NCI-H524 (cell line): ENCODE measurements at places on chromosomes 1 and 21.

DNA sequence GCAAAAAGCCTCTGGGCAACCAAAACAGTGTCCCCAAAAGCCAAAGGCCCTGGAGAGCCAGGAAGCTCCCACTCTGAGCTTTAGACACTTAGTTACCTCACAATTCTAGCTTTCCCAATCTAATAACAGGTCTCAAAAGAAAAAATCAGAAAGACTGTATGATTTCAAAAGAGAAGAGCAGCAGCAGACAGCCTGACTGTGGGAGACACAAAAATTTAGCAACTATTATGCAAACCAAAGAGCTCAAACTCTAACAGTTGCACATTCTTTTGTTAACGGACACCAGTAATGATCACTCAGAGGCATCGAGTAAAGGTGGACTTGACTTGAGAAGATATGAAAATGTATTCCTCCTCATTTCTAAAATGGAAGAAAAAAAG lies 160.1 kb downstream of the SLC45A1 start:
- DNase-seq, result no peak

DNA sequence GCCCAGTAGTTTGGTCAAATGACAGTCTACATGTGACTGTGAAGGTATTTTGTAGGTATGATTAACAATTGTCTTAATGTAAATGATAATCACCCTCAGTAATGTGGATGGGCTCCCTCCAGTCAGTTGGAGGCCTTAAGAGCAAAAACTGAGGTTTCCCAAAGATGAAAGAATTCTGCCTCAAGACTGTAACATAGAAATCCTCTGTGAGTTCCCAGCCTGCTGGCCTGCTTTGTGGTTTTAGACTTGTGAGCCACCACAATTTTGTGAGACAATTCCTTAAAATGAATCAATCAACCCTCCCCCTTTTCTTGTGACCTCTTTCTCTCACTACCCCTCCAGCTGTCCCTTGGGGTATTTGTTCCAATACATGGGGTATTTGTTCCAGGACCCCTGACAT lies 226.4 kb upstream of the DPYD start:
- DNase-seq, result no peak

DNA sequence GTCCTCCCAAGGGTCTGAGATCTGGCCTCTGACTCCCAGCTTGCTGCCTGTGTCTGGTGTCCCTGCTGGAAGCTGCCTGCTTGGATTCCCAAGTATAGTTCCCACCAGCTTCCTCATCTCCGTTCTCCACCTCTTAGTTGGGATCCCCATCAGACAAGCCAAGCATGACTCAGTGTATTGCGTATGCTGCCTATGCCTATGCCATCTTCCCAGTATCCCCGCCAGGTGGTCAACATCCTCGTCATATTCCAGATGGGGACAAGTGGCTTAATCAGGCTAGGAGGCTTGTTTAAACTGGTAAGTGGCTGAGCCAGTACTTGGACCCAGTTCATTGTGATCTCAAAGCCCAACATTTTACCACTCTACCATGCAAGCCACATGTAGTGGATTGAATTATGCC lies 204.4 kb downstream of the GRIK3 start:
- peak; percentile 96 for DNase-seq

- no peak for DNase-seq
Observed at GRCh38 chr1:157753611-157754010, 23.3 kb downstream of the FCRL2 start.

DNA sequence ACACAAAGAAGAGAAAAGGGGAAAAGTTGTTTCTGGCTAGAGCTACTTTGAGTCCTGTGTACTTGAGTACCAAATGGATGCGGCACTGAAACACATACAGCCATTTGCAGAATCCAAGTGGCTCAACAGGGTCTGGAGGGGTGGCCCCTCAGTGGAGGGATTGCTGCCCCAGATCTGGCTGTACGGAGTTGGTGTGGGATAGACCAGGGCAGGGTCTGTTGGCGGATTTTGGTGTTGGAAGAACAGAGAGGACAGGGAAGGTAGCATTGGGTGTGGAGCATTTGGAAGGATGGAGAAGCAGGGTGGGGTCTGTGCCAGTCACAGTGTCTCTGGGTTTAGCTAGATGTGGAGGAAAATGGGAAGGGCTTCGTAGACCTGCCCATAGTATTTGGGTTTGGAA lies 220.5 kb downstream of the CAMTA1 start:
- no peak for DNase-seq

- no peak for DNase-seq
Observed at GRCh38 chr21:39142972-39143371, 40.3 kb downstream of the PSMG1 start.

GRCh38 chr1:150235294-150235851 lies 539 bp downstream of the ANP32E start:
- DNase-seq, result peak; percentile 44

DNA sequence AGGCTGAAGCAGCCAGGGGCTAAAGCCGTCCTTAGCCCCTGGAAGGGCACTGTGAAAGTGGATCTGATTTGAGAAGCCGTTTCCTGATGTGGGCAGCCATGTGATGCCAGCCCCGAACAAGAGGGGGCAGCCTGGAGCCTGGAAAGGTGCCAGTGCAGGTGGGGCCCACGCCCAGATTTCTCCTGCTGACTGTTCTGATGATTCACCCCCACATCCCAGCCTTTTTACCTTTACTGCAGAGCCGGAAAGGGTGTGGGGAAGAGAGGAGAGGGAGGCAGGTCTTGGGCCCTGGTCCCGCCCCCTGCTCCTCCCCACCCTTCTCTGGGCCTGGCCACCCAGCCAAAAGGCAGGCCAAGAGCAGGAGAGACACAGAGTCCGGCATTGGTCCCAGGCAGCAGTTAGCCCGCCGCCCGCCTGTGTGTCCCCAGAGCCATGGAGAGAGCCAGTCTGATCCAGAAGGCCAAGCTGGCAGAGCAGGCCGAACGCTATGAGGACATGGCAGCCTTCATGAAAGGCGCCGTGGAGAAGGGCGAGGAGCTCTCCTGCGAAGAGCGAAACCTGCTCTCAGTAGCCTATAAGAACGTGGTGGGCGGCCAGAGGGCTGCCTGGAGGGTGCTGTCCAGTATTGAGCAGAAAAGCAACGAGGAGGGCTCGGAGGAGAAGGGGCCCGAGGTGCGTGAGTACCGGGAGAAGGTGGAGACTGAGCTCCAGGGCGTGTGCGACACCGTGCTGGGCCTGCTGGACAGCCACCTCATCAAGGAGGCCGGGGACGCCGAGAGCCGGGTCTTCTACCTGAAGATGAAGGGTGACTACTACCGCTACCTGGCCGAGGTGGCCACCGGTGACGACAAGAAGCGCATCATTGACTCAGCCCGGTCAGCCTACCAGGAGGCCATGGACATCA lies at the start of gene SFN:
Gene SFN, plus strand, starts transcription at position 369 of the 904 bp plus-strand sequence. Its CDS starts 64 bp downstream, at position 433.
- DNase-seq, result no peak

- DNase-seq, result no peak
Observed at GRCh38 chr1:164363980-164364379, 195.0 kb upstream of the PBX1 start.

DNA sequence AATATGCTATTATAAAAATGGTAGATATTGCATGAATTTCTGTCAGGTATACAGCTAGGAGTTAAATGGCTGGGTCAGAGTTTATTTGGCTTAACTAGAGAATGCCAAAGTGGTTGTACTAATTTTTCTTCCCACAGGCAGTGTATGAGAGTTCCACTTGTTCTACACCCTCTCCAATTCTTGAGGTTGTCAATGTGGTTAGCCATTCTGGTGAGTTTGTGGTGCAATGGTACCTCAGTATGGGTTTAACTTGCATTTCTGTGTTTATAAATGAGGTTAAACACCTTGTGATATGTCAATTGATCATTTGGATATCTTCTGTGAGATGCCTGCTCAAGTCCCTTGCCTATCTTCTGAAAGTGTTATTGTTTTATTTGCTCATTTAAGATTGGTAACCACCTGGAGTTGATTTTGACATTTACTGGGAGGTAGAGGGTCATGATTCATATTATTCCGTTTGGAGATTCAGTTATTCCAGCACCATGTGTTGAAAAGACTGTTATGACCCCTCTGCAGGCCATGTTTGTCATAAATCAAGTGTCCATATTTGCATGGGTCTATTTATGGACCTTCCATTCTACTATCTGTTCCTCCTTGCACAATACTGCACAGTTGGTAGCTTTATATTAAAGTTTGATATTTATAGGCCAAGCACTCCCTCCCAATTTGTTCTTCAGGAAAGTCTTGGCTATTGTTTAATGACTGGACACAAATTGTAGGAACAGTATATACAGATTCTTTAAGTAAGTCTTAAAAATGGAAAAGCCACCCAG lies 5.8 kb downstream of the FALEC start:
- DNase-seq, result no peak

DNA sequence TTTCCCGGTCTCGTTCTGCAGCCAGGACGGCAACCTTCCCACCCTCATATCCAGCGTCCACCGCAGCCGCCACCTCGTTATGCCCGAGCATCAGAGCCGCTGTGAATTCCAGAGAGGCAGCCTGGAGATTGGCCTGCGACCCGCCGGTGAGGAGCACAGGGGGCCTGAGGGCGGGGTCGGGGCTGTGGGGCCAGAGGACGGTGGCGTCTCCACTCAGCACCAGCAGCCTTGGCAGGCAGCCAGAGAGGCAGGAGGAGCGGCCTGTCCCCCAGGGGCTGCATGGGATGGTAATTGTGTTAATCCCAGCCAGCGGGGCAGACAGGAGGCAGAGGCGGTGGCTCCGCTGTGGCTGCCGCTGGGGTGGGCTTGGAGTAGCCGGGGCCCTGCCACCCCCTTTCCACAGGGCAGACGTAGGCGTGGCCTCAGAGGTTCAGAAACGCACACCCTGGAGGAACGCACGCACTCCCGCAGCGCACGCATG lies 12.1 kb downstream of the SAMD11 start:
- DNase-seq, result peak; percentile 91

DNA sequence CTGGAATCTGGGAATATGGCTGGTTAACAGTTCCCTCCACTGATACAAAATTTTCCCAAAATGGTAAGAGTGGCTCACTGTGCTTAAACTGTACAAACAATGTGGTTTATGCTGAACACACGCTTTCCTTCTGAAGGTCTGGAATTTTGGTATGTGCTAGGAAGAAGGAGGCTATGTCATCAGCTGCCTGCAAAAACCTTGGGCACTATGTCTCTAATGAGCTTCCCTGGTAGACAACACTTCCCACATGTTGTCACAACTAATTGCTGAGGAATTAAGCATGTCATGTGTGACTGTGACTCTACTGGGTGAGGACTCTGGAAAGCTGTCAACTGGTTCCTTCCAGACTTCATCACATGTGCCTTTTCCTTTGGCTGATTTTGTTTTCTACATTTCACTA lies 29.2 kb downstream of the IPP start:
- DNase-seq, result no peak

- no peak for DNase-seq
Observed at GRCh38 chr1:62452951-62453350, 16.1 kb downstream of the USP1 start.

DNA sequence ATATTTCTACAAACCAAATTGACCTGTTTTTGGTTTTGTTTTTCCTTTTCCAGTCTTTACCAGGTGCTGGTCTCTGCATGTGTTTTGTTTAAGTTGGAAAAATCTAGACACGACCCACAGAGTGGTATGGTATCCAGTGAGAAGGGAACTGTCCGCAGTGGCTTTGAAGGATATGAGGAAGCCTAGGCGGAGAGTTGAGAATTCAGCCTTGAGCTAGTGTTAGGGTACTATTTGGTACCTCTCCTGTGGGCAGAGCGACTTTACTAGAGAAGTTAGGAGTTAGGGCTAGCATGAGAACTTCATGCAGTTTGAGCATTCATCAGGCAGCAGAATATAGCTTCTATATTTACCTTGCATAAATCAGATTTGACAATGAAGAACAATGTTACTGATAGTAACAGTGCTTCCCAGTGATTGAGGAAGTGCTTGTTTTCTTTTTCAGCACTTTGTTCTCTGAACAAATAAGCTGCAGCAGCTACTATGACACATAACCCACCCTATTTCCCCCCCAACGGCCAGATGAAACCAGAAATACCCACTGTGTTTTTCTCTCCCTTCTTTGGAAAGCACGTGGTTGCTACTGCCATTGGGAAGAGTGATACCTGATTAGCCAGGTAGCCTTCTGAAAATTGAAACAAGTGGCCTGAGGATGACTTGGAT lies 19.0 kb downstream of the MRPS6 start:
- no peak for DNase-seq

- DNase-seq, result no peak
Observed at GRCh38 chr1:158290321-158290844, 660 bp downstream of the CD1C start.

GRCh38 chr1:58584082-58584895 lies 7.2 kb upstream of the TACSTD2 start:
- DNase-seq, result no peak

- peak; percentile 50 for DNase-seq
Observed at GRCh38 chr1:24111996-24112779, at the start of gene MYOM3. Gene MYOM3 (minus strand): TSS chr1:24112135. CDS start chr1:24108636, 3,499 bp downstream.

DNA sequence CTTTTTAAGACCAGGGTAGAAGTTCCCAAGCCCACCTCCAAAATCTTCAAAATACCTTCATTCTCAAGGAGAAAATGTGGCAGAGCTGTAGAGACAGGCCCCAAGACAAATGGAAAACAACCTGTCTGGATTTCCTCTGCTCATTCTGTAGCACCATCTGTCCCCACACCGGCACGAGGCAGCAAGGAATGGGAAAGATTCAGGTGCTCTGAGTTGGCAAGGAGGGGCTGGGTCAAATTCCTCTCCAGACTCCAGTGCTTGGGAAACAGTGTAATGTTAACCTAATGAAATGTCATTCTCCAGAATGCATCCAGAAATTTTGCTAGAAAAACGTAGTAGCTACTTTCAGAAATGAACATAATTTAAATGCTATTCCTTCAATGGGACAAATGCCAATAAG lies 9.3 kb downstream of the PABPC4 start:
- no peak for DNase-seq

DNA sequence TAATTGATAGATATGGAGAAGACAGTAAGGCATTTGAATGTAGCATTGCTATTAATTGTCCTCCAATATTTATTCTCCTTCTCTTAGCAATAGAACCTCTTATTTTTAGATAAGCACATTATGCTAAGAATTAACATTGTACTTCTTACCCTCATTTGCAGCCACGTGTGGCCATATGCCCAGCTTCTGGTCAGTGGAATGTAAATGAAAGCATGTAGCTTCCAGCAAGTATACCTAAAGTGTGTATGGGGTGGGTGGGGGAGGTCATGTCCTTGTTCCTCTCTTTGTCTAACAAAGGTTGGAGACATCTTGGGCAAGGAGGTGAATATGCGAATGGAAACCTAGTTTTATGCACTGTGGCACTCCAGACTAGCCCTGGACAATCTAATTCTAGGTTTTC lies 133.6 kb upstream of the HMCN1 start:
- DNase-seq, result peak; percentile 44

- no peak for DNase-seq
Observed at GRCh38 chr1:46221749-46222148, 18.6 kb downstream of the LURAP1 start.

GRCh38 chr21:35086357-35086756 lies 37.3 kb upstream of the RUNX1 start:
- no peak for DNase-seq

- DNase-seq, result no peak
Observed at GRCh38 chr1:111085676-111086075, 54.2 kb downstream of the DRAM2 start.

GRCh38 chr1:29824025-29824424 lies 587.7 kb downstream of the PTPRU start:
- DNase-seq, result no peak

- no peak for DNase-seq
Observed at GRCh38 chr1:1230656-1231399, 973 bp downstream of the SDF4 start.
